ENCODE measurements at places on chromosomes 16 and 17.

GRCh38 chr17:3859940-3860339 is 13.9 kb upstream of the NCBP3 start:
- peak; percentile 23 for DNase-seq

DNA sequence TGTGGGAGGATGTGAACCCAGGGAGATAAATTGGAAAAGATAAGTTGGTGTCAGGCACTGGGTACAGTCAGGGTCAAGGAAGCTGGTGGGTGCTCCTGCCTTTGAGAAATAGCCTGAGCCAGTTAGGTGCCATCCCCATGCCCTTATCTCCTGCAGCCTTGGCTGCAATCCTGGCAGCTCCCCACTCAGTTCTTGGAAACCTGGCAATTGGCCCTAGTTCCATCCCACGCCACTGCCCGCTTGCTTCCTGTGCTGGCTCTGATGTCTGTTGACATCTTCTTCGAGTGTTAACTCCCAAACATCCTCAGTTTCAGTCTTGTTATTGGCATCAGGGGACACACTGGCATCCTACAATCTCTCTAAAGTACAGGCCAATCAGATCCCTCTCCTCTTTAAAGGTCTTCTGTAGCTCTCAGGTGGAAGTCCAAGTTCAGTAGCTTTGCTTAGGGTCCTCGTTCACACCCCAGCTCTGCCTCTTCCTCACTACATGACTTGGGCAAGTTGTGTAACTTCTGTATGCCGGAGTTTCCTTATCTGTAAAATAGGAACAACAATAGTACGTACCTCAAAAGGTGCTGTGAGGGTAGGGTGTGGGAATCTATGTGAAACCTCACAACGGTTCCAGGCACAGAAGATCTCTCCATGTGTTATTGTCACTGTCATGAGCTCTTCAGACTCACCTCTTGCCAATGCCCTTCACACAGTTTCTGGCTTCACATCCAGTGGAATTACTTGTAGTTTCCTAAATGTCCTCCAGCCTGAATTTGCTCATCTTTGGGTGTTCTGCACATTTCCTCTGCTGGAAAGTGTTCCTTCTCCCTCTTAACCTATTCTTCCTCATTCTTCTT is 13.5 kb upstream of the PRKAR1A start:
- no peak for DNase-seq

- DNase-seq, result peak; percentile 79
These were observed 211.5 kb downstream of the CDH11 start for GRCh38 chr16:64910356-64910755.

GRCh38 chr17:28972437-28972836 is 21.1 kb upstream of the PHF12 start:
- no peak for DNase-seq

DNA sequence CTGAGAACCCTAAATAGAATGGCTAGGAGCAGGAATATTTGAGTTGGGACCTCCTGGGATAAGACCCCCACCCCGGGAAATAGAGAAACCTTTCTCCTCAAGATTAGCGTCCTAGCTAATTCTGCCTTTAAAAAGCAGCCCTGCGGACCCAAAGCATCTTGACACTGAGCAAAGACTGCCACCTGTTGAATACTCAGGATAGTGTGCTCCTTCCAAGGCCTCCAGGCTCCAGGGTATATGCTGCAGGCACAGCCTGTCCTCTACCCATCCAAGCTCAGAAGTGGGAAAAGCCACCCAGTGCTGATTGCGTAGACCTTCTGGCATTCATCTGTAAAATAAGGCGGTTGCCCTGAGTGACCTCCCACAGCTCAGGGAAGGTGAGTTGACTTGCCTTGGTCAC is 456.2 kb upstream of the DYNLRB2 start:
- no peak for DNase-seq

- no peak for DNase-seq
These were observed 9.9 kb downstream of the C16orf86 start for GRCh38 chr16:67676516-67676915.

DNA sequence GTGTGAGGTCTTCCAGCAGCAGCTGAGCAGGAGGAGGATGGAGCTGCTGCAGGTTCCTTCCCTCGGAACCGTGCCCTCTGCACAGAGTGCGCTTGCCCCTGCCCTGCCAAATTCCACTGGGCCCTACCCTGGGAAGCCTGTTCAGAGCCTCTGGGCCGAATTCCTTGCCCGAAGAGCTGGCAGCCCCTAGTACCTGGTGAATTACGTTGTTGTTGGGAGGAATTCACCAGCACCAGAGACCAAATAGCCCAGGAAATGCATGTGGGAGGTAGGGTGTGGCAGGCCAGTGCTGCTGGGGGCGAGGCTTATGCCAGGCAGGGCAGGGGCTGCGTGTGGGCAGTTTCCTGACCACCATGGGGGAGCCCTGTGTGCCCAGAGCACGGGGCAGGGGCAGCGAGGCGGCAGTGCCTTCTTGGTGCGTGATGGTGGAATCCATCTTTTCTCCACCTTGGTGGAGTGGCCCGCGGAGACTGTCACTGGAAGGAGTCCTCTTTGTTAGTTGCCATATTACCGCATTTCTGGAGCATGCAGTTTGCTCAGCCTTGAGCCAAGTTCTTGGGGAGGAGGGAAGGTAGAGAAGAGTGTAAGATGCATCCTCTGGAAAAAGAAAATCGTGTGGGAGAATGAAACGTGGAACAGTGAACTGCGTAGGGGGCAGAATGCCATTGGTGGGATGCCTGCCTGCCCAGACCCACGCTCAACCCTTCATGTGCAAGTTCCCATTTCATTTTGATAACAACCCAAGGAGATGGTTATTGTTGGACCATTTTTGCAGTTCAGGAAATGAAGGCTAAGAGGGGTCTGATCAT is 2.3 kb downstream of the MRC2 start:
- DNase-seq, result no peak

DNA sequence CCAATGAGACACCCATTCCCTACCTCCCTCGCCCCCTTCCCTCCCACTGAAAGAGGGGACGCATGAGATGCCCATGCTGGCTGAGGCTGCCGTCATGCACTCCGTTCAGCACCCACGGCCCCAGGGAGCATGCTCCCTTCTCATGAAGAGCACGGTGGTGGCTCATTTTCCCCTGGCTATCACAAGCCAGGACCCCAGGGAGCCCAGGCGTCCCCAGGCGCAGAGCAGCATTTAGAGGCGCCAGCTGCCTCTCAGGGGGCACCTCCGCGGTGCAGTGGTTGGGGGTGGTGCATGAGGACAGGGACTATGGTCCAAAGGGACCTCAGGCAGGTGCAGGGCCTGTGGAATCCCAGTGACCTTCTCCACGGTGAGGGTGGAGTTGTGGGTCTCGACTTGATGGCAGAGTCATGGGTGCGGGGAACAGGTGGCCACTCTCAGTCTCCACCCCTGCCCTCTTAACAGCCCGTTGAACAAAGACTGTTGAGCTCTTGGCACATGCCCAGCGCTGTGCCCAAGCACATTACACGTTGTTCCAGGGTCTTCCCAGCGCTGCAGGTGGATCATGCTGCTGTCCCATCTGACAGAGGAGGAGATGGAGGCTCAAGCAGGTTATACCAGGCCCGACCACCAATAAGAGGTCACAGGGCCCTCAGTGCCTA is 13.6 kb downstream of the KIF19 start:
- no peak for DNase-seq

- no peak for DNase-seq
These were observed 607.5 kb downstream of the TOX3 start for GRCh38 chr16:51939378-51939871.

DNA sequence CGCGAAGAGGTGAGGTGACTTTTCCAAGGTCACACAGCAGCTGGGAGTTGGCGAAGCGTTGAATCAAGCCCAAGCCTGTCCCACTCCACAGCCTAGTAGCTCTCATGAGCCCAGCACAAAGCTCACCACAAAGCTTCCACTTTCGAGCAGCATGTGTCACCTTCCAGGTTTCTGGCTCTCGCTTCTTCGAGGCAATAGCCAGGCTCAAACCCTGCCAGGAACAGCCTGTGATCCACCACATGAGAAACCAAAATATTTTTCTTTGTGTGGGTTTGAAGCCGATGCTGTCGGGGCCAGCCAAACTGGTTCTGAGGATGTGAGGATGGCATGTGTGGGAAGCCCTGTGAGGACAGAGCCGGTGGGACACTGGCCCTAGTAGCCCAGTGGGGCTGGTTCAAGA is 68.1 kb downstream of the COG7 start:
- DNase-seq, result no peak

GRCh38 chr17:38693700-38694329 is 11.3 kb upstream of the MLLT6 start:
- peak; percentile 92 for DNase-seq

DNA sequence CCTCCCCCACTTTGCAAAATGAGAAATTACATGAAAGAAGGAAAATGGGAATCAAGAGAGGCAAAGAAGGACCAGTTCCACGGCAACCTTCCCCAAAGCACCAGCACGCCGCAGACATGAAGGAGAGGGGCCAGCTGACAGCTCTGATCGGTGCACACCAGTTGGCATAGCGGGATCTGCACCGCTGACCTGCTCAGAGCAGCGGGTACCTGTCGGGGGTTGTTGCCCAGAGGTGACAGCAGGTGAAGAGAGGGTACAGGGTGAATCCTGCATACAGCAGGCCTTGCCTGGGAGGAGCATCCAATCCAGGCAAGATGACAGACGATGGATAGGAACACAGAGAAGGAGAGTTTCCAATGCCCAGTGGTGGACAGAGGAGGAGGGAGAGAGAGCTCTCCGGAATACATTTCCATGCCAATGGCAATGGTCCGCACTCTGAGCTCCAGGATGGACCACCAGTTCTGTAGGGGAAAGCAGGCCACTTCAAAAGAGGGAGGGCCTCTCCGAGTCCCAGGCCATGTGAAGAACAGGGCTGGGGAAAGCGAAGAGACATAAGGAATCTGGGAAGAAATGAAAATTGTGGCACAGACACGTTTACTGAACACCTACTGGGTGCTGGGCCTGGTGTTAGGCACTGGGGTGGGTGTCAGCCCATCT is 24.0 kb downstream of the CEP295NL start:
- DNase-seq, result no peak
